ENCODE measurements at places on chromosomes 12 and 14.

- DNase-seq: no peak
These were observed 343.4 kb upstream of the USP15 start for GRCh38 chr12:61916831-61917230.

GRCh38 chr14:29558516-29558915 lies 369.1 kb downstream of the PRKD1 start:
- no peak for DNase-seq

GRCh38 chr12:110766311-110767154 lies 23.8 kb upstream of the PPP1CC start:
- DNase-seq: no peak

DNA sequence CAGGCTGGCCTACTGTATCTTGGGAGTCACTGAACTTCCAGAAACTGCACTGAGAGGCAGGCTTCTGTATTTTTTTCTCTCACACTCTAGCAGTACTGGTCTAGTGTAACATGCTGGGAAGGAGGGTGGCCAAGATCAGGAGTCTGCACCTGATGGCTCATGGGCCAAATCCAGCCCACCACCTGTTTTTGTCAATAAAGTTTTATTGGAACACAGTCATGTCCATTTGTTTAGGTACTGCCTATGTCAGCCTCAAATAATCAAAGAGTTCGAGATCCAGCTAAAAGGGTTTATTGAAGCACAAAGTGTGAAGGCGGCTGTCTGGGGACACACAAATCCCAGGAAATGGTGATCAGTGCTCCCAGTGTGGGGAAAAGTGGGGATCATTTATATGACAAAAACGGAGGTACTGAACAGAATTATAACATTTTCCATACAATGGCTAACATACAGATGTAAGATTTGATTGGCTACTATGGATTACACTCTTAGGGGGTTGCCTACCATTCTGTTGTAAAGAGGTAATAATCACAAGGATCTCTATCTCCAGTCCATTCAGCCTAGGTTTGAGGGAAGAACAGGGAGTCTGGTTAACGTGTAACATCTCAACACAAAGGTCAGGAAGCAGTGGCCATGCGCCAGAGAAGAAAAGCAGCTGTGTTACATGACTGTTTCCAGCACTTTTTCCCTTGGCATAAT lies 12.9 kb downstream of the USP30 start:
- DNase-seq: no peak

DNA sequence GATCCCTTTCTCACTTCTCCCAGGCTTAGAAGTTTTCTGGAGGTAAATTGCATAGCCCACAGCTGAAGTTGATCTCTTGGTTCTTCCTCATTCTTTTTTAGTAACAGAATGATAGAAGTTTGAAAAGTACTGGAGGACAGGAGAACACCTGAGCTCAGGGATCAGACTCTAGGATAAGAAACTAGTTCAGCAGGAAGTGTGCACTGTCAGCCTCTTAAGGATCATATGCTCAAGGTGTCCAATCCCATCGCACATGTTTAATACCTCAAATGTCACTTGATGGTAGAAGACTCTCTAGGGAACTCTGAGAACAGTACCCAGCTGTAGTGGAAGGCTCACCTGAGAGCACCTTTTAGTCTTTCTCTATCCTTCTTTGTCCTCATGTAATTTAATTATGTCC lies 14.7 kb upstream of the LIMA1 start:
- no peak for DNase-seq

DNA sequence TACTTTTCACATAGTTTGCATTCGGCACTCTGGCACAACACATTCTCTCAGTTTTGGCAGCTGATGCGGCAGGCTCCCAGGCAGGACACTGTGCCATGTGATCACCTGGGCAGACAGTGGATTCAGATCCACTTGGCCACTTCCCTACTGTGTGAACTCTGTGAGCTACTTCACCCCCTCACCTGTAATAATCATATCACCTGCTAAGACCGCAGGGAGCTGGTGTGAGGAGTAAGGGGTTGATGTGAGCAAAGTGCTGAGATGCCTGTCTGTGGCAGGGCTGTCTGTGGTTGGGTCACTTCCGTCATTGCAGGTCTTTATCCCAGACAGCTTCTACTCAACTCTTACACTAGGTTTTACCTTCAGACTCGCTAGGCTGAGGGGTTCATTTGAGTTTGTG lies 50.4 kb upstream of the AMN start:
- DNase-seq: no peak

GRCh38 chr12:45336762-45337596 lies 121.1 kb downstream of the ANO6 start:
- no peak for DNase-seq

GRCh38 chr14:72852194-72852593 lies 41.7 kb downstream of the DPF3 start:
- DNase-seq: no peak

GRCh38 chr14:76753541-76754198 lies 7.6 kb upstream of the VASH1 start:
- DNase-seq: no peak

DNA sequence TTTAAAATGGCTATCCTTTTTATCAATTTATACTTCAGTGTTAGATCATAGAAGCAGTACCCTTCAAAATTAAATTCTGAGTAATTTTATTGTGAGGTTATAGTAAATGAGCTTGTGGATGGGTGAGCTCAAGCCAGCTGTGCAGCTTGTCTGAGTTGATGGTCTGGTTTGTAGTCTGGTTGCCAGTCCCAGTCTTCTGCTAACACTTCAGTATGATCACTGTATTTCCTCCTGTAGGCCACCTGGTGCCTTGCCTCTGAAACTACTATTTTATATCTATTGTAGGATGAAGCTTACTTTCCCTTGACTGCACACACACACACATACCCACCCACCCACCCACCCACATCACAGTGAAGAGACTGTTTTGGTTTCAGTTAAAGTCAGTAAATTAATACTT lies 496.4 kb downstream of the PCNX1 start:
- DNase-seq: peak; percentile 19

DNA sequence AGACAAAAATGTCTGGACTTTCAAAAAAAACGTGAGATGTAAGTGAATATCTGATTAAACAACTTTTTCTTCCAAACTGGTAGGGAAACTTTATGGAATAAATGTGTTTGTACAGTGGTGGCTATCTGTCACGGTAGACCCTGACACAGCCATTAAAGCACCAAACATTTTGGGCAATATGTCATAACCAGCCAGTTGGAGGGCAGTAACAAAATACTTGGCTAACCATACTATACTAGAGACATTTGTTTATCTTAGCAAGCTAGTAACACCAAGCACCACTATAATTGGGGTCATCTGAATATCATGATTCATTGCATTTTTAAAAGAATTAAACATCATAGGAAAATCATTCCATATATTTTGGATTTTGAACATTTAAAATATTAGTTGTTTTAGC lies 6.0 kb upstream of the MYF6 start:
- DNase-seq: no peak

- DNase-seq: no peak
These were observed 208.8 kb upstream of the LRFN5 start for GRCh38 chr14:41397926-41398325.

GRCh38 chr12:64568298-64568697 lies 42.0 kb upstream of the RASSF3 start:
- no peak for DNase-seq

GRCh38 chr14:63854330-63854729 lies 1.5 kb downstream of the SYNE2 start:
- DNase-seq: no peak

DNA sequence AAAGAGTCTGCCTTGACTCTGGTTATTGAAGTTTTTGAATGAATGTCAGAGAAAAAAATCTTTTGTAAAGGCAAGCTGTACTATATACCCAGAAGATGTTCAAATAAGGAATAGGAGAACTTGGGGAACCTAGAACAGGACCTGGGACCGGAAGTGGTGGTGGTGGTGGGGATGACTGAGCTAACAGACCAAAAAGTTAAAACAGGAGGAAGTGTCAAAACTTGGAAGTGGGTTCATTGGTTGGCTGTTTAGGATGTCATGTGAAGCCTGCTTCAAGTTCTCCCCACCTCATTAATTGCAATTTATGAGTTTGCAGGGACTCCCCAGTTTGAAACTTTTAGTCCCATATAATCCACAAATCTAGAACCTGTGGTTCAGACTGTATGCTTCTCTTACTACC lies 26.2 kb downstream of the PLXNC1 start:
- DNase-seq: no peak

DNA sequence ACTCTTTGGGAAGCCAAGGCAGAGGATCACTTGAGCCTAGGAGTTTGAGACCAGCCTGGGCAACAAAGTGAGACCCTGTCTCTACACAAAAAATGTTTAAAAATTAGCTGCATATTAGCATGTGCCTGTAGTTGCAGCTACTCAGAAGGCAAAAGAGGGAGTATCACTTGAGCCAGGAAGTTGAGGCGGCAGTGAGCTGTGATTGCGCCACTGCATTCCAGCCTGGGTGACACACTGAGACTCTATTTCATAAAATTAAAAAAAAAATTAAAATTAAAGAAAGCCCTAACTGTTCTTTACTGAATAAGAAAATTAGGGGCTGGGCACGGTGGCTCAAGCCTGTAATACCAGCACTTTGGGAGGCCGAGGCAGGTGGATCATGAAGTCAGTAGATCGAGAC lies 27.0 kb downstream of the SENP1 start:
- DNase-seq: no peak

DNA sequence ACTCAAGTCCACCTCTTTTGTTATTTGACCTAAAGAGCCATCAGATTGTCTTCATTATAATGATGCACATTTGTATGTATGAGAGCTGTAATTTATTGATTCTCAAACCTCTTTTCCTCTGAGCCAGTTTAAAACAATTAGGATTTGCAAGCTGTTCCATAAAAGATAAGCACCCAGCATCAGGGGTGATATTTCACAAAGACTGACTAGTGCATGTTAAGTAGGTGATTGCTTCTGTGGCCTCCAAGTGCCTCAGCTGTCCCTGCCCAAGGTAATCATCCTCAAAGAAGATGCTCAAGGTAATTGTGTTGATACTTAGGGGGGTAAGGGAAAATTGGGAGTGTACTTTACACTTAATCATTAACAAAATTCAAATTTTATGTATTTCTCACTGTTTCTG lies 18.2 kb downstream of the CEP128 start:
- DNase-seq: no peak

DNA sequence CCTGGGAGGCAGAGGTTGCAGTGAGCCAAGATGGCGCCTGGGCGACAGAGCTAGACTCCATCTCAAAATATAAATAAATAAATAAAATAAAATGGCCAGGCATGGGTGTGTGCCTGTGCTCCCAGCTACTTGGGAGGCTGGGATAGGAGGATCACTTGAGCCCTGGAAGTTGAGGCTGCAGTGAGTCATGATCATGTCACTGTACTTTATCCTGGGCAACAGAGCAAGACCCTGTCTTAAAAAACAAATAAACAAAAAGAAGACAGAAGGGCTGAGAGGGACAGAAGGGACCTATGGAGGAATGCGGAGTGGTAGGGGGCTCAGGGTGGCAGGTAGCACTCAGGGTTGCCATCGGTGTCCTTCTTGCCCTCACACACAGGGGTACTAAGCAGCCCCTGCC lies 40.8 kb downstream of the PRPF40B start:
- no peak for DNase-seq

DNA sequence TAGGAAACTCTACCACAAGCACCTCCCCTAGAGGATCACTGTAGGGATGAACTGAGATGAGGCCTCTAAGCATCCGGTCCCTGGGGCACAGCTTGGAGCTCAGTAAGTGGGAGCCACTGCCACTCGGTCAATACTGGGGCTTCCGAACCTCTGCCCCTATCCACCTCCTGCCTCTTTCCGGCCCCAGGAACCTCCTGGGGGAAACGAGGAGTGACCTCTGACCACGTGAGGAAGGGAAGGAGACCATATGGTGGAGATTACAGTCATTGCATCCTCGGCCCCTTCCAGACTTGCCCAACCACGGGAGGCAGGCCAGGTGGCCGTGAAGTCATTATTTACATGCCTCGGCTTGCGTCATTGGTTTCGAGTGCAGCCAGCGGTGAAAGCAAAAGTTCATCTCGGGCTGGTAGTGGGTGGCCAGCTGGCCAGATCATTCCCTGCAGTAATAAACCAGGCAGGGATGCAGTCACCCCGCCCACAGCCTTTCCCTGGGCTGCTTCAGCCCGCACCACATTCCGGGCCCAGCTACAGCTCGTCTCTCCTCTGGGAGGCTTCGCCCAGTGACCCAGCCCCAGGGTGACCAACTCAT lies 65.4 kb downstream of the C14orf132 start:
- DNase-seq: no peak

DNA sequence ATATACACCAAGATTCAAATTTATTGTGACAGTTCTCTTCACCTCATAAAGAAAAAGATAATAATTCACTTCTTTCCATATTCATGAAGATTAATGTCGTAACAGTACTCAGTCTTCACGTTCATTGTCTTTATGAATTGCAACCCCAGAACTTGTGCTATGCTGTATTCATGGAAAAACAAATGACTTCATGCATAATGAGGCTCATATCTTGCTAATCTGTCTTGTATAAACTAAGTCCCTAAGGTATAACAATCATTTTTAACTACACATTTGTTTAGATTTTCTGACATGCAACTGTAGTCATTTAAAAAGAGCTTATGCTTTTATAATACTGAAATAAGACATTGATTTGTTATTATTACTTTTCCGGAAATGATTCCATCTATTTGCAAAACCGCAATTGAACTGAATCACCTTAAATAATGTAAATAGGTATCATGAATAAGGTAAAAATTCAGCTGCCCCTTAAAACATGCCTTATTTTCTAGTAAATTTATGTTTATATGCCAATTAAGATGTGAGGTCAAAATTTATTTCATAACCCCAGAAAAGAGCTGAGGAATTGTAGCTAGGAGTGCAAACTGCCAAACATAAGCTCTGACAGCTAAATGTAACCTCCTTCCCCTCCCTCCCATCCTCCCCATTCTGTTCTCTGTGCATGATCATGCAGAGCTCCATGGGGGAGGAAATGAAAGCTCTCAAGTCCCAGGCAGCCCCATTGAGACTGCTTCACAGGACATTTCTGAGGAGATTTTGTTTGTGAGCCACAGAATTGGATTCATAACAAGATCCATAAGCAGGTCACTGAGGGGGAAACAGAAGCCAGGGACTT lies 301.6 kb downstream of the ATP23 start:
- DNase-seq: no peak

- no peak for DNase-seq
These were observed 161.1 kb downstream of the NUAK1 start for GRCh38 chr12:105977652-105978051.

- no peak for DNase-seq
These were observed 327.9 kb upstream of the DIO3 start for GRCh38 chr14:101233391-101233790.

- no peak for DNase-seq
These were observed 42.7 kb upstream of the FLRT2 start for GRCh38 chr14:85487215-85487614.

Measured in HEK293T (cell line).